ENCODE measurements at places on chromosomes 5 and 9.

DNA sequence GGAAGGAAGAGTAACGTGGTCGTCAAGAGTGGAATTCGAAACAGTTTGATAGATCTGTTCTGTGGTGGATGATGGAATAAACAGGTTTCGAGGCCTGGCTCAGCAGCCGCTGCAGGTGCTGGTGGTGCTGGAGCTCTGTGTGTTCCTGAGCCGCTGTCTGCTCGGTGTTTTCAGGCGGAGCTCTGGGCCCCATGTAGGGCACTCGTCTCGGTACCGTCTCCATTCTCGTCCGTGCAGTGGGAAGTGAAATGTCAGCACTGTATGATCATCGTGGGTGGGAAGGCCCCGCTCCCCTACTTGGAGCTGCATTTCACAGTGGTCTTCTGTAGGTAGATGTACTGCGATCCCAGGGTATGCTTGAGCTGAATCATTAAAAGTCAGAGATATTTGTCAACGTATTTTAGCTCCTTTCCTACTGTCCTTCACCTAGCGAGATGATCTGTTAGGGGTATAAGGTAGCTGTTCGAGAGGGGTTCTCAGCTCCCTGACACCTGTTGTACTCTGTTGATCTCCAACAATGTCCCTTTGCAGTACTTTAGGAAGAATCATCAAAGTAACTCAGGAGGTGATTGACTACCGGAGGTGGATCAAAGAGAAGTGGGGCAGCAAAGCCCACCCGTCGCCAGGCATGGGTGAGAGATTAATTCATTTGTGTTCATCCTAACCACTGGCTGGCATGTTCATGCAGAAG is 35.9 kb downstream of the TENT4A start:
- no peak for DNase-seq

DNA sequence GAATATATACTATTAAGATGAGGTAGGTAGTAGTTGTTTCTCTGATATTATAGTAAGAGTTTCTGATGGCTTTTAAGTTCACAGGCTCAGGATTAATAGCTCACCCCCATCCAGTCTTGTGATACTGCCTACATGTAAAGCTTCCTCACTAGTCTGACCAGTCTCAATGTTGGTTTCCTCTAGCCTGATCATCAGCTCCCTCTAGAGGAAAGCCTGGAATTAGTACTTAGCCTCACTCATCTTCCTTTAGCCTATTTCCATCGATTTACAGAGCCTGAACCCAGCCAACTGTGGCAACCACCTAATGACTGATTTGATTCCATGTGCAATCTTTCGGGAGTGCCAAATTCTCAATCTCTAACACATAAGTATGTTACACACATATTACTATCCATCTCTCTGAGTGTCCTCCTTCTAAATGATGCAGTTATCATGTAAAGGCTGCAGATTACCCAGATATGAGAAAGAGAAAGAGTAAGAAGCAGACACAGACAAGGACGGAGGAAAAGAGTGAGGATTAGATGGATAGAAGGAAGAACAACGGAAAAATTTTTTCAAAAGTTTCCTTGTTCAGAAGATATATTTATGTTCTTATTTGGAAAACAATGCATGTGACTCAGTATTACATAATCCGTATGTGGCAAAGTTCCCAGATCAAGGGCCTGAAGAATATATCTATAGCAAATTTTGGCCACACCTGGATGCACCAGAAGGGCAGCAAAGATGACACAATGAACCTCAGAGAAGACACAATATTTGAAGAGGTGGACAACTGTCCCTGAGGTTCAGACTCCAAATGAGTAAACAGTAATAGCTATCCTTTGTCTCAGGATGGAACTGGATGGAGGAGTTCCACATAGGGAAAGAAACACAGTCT is 333.7 kb downstream of the ELAVL2 start:
- DNase-seq: no peak

DNA sequence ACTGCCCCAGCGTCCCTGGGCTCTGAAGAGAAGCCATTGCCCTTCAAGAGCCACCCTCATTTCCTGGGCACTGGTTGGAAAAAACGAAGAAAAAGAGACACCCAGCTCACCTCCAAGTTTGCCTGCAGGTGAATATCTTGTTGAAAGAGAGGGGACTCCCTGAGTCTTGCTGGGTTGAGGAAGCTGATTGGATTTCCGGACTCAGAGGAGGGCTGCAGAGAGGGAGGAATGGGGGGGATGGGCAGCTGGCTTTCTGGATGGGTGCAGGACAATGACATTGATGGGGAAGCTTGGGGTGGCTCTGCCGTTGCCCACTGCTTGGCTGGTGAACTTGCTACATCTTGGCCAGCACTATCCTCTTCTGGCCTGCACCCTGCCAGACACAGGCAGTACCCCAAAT is 31.0 kb upstream of the IER5L start:
- DNase-seq: no peak

DNA sequence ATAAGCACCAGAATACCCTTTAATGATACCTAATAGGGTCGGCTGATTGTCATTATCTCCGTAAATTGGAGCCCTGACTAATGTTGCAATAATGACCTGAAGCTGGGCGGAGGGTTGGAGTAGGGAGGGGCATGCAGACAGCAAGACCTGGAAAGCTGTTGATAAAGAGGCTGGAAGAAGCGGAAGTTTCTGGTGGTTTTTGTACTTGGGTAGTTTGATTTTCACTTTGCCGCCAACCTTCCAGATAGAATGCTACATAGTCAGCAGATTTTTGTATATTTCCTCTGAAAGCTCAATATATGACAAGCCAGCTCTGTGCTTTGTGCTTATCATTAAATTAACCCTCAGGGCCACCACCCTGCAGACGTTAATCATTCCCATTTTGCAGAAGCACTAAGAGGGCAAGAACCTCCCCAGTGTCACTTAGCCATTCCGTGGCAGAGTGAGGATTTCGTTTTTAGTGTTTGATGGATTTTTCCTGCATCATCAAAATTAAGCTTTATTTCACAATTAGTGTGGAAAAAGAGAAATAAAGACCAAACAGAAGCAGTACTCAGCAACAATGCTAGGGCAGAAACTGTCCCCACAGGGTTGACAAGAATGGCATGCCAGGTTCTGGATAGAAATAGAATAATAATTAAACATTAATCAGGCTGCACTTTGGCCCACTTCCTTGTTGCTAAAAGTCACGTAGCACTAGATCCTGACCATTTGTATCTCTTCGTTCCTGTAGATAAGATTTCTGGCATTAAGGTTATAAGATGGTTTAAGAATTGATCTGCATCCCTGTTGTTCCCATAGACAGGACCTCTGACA is 34.7 kb downstream of the DIRAS2 start:
- DNase-seq: no peak

DNA sequence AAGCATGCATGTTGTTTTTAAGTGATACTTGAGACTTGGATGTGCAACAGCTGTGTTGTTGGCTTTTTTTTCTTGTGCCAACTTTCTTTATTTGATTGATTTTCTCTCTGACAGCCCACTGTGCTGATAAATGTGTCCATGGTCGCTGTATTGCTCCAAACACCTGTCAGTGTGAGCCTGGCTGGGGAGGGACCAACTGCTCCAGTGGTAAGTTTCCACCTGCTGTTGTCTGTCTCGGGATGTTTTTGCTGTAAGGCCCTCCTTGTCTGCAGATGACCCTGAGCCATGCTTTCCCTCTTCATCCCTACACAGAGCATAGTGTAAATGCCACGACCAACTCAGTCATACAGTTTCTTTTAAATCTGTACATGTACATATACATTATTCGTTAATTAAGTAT is 79.2 kb downstream of the MEGF10 start:
- DNase-seq: no peak

GRCh38 chr9:17631396-17631795 is 52.5 kb downstream of the SH3GL2 start:
- DNase-seq: no peak
